Renal cortical epithelial cell (primary cell): ENCODE measurements at places on chromosomes 1 and 21.

DNA sequence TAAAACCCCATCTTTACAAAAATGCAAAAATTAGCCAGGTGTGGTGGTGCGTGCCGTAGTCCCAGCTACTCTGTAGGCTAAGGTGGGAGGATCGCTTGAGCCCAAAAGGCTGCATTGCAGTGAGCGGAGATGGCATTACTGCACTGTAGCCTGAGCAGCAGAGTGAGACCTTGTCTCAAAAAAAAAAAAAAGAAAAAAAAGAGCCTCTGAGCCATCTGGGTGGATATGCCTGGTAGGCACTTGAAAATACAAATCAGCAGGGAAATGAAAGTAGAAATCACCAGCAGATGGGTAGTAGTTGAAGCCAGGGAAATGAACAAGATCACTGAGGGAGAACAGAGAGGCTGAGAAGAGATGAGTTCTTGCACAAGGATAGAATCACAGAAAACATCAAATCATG is 131.0 kb upstream of the HMCN1 start:
- DNase-seq = no peak

DNA sequence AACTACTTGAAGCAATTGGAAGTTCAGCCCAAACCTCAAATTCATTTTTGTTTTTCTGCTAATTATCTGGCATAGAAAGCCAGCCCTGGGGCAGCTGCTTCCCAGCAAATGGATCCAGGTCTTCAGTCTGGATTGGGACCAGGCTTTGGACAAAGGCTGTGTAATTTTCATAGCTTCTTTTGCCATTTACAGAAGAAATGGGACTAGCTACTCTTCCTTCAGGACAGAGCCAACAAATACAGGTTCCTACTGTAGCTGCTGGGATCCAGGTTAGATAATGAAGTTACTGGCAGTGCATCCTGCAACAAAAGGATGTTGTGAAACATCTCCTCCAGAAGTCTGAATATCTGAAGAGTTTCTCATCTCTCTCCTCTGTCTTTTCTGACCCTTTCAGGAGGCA is 171.5 kb upstream of the CAMK1G start:
- no peak for DNase-seq

DNA sequence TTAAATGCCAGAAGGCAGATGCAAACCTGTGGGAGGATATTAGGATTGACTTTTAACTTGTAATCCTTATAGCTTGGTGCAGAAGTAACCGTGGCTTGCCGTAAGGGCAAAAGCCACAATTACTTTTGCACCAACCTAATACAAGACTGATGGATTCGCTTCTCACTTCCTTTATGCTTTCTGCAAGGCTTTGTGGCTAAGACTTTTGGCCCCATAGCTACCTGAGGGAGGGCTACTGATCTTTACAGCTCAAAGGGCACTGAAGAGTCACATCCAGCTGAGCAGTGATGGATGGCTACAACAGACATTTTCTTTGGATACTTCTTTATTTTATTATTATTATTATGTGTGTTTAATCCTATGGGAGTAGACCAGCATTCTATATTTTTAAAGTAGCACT is 140.4 kb downstream of the ST6GALNAC5 start:
- no peak for DNase-seq

DNA sequence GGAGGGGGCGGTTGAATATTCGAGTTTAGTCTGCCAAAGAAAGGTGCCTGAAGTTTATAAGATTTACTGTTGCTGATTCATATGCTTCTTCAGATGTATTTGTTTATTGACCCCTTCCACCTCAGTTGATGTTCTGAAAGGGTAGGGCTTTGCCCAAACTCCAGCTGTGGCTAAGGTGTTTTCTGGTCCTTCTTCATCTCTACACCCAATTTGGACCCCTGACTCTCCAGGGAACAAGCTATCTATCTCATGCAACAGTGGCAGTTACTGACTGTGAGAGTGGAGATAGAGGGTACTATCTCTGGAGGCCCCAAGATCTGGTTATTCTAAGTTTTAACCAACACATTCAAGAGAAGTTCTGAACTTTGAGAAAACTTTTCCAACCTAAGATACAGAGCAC is 12.6 kb upstream of the ALG14 start:
- DNase-seq = no peak

DNA sequence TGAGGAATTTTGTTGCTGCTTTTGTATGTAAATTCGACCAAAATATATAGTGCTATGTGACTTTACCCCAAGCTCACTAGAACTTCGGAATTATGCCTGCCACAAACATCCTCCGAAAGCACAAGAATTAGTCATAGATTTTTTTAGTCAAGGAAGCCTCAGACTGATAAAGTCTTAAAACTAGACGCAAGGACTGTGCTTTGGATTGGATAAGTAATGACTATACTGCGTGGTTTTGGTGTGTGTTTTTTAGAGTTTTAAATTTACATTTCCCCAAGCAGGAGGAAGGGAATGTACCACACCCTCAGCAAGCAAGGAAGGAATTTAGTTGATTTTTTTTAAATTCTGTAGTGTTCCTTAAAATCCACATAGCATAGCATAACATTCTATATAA is 10.3 kb downstream of the WLS start:
- DNase-seq = no peak
